ENCODE measurements at places on chromosomes 3 and 15.

DNA sequence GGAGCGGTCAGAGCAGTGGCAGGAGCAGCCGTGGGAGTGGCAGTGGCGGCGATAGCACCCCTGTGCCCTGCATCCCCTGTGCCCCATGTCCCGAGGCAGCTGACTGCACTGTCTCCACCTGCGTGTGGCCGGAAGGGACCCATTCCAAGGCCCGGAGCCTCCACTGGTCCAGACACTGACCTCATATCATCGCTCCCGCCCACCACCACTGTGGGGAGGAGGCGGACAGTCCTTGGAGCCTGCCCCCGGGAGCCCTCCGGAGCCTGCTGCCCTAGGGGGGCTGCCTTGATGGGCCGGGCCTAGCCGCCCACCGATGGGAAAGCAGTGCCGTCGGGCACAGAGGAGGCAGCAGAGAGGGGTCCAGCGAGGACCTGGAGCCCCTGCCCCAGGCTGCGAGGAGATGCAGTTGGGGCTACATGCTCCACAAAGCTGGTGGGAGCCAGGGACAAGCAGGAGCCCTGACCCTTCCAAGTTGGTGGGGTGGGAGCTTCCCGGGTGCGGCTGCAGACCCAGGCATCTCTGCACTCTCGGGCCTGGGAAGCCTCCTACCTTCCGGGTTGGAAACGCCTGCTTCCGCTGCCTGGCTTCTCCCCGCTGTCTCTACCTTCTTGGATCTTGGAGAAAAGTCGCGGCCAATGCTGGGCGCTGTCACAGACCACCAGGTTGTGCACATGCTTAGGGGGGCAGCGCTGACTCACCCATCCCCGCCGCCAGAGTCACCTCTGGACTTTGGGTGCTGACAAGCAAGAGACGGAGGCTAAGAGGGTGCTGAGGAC, 283.2 kb upstream of the ROBO1 start:
- DNase-seq, result no peak

DNA sequence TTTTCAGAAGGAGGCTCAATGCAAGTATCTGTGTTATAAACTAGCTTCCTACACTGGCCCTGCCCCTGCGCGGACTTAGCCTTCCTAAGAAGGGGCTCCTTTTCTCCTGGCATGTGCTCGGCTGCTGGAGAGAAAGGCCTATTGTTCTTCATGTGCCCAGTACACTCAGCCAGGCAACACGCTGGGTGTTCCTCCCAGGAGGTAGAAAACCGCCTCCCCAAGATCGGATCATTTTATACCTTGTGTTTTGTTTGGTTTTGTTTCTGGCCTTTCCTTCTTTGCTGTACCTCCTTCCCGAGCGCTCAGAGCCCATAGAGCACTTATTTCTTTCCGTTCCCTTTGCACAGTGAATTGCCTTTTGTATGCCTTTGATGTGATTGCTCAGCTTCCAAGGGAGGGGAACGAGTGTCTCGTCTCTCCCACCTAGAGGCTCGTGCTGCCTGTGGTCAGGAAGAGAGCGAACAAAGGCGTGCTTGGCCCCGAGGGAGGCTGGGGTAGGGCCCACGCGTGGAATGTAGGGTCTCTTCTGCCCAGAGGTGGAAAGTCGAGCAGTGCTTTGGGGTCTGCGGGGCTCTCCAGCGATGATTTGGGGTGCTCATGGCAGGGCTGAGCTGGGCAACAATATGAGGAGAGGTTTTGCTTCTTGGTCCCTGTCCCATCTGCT, 30.0 kb downstream of the CCNL1 start:
- peak; percentile 77 for DNase-seq

GRCh38 chr3:142275856-142276255, 50.5 kb upstream of the GK5 start:
- DNase-seq, result no peak

- no peak for DNase-seq
Observed at GRCh38 chr3:163605915-163606314, 1472.4 kb downstream of the SI start.

GRCh38 chr3:48561045-48561736, 2.4 kb downstream of the UCN2 start:
- peak; percentile 80 for DNase-seq

DNA sequence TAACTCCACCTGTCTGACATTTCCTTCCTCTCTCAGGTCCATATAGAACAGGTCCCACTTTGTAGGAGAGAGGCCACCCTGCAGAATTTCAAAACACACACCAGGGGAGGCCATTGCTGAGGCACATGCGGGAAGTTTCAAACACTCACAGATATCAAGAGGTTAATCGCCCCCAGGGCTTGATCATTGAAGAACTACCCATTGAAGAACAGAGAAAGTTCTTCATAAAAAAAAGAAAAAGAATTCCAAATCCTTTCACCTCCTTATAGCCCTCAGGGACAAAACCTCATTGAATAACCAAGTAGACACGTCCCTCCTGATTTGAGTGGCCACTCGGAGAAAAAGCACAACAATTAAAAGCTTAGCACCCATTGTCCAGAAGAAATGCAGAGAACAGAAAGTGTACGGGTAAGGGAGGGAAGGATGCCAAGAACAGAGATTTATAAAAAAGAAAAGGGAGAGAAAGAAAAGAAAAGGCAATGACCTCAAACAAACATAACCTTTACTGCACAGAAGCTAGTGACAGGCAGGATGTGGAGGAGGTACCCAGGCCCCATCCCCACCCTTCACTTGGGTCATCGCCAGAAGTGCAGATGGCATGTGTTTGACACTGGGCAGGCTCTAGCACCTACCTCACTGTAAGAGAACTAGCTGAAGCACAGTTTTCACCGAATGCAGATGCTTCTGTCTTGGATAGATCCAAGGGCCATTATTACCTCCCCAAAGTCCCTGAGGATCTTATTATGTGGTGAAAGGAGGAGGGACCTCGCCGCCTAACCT, 112.3 kb upstream of the HES1 start:
- no peak for DNase-seq

- peak; percentile 22 for DNase-seq
Observed at GRCh38 chr3:71585887-71586809, 2.6 kb upstream of the FOXP1 start.

GRCh38 chr15:69388260-69388705, 25.9 kb upstream of the KIF23 start:
- peak; percentile 49 for DNase-seq

GRCh38 chr15:46413799-46414198, 779.0 kb downstream of the SQOR start:
- DNase-seq, result peak; percentile 49

DNA sequence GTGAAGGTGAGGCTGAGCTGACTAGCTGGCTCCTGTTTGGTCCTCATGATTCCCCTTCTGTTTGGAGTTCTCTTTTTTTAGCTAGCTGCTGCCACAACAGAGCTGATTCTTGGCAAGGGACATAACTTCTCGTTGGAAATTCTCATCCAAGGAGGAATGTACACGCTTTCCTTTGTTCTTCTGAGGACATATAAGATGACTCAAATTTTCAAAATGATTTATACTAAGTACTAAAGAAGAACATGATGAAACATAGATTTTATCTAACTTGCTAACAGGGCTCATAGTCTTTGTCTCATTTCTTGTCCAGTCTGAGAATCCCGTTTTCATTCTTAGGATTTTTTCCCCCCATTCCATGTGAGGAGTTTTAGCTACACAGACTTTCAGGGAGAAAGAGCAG, 2.9 kb upstream of the TFG start:
- DNase-seq, result no peak

- DNase-seq, result no peak
Observed at GRCh38 chr3:14728113-14728512, 53.2 kb downstream of the C3orf20 start.

- peak; percentile 64 for DNase-seq
Observed at GRCh38 chr3:7290077-7290825, 429.3 kb downstream of the GRM7 start.

DNA sequence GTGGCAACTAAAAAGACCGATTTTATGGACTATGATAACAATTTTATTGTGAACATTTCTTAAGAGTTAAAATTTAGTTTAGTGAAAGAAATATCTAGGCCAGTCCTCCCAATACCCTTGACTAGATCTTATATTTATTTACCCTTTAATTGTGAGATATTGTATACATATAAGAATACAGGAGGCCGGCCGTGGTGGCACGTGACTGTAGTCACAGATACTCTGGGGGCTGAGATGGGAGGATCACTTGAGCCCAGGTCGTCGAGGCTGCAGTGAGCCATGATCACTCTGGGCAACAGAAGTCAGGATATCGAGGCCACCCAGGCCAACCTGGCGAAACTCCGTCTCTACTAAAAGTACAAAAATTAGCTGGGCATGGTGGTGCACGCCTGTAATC, 756 bp upstream of the RMDN3 start:
- no peak for DNase-seq

DNA sequence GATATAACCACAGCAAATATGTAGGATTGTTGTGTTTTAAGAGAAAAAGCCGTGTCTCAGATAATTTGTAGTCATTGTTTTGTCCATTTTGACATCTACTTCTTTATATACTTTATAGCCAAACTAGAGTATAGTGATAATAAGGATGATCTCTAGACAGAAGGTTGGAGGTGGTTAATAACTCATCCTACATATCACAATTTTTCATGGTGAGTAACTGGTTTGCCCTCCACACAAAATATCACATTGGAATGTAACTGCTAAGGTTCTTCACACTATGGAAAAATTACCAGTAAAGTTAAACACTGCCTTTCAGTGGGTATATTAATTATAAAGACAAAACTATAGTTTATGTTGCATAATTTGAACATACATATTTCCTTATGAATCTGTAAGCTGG, 380.7 kb downstream of the LPP start:
- no peak for DNase-seq

- peak; percentile 27 for DNase-seq
Observed at GRCh38 chr3:27861046-27862036, 139.2 kb upstream of the EOMES start.

GRCh38 chr3:61928776-61929314, 367.5 kb downstream of the PTPRG start:
- DNase-seq, result no peak

DNA sequence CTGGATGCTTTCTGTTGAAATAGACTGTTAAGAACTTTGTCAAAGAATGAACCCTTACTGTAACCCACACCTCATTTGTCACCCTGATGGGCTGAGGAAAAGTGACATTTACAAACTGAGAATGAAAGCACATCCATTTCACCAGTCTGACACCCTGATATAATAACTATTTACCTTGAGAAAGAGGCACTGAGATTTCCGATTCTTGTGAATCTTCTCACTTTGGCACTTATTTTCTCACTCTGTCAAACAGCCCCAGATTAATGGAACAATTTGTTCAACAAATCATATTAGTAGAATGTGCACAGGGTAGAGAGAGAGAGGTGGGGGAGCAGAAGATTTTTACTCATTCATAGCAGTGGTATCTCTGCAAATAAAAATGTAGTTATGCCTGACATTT, 606.9 kb downstream of the MCTP2 start:
- DNase-seq, result no peak

DNA sequence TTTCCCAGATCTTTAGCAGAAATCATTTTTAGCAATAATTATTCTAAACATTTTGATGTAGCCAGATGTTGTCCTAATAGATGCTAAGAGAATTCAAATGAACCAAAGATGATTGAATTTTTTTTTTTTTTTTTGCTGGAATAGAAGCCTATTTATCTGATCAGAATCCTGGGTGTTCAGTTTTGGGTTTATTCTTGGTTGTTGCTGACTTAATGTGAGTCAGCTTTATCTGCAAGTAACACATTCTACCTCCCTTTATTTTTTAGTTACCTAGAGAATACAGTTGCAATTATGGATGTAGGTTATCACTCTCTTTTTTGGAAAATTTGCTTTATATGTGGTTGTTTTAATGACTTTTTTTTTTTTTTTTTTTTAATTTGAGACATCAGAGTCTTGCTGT, 6.4 kb downstream of the CEP97 start:
- no peak for DNase-seq

GRCh38 chr3:45817831-45818522, 21.6 kb upstream of the SLC6A20 start:
- DNase-seq, result no peak

DNA sequence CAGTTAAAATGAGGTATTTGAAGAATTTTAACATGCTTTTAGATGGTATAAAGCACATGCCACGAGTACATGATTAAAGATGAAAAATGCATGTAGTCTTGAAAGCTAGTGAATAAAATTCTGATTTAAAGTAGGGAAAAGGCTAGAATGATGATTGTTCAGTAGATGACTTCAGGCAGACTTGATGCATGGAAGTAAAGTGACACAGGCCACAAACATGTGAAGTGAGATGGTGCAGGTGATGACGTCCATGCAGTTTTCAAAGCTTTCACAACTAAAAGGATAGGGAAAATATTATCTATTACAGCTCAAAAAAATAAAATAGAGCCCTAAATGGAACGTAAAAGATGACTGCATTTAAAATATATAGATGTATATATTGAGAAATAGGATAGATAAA, 140.9 kb downstream of the TFG start:
- no peak for DNase-seq

DNA sequence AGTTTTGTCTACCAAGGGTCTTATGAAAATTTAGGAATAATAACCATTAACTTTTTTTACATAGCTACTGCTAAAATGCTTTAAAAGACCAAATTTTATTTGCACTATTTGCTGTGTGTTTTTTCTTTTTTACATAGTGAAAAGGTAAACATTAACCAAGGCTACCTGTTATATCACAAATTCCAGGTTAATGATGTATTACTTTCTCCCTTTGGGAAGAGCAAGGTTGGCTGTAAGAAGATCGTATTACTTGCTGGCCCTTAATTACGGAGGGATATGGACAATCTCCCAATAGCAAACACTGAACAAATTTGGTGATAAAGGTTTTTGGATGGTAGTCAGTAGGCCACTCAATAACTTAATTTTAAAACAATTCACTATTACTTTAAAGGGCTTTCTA, 22.4 kb downstream of the LRRC58 start:
- no peak for DNase-seq

GRCh38 chr3:121515313-121515712, 30.5 kb downstream of the POLQ start:
- no peak for DNase-seq

- DNase-seq, result no peak
Observed at GRCh38 chr3:161266731-161267150, 45.6 kb downstream of the NMD3 start.

- no peak for DNase-seq
Observed at GRCh38 chr3:195711813-195712534, 8.8 kb upstream of the MUC20 start.

DNA sequence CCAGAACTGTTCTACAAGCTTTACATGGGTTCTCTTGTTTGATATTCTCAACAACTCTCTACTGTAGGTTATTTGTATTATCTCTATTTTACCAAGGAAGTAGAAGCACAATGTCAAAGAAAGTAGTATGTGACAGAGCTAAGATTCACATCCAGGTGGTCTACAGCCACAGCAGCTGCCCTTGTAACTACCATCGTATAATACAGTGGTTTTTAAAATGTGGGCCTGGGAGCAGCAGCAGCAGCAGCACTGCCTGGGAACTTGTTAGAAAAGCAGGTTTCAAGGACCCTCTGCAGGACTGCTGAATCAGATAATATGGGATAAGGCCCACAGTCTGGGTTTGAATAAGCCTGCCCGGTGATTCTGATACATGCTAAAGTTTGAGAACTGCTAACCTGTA, 357.1 kb upstream of the SATB1 start:
- DNase-seq, result no peak

- DNase-seq, result no peak
Observed at GRCh38 chr15:56353740-56354139, 11.5 kb upstream of the TEX9 start.

All from mesendoderm (in vitro differentiated cells).